Stimulated activated CD8-positive, alpha-beta memory T cell treated with anti-CD3 and anti-CD28 coated beads, Interleukin-7, amount 100 ng/mL, for 1 hour (primary cell): ENCODE measurements at places on chromosomes 6 and 20.

DNA sequence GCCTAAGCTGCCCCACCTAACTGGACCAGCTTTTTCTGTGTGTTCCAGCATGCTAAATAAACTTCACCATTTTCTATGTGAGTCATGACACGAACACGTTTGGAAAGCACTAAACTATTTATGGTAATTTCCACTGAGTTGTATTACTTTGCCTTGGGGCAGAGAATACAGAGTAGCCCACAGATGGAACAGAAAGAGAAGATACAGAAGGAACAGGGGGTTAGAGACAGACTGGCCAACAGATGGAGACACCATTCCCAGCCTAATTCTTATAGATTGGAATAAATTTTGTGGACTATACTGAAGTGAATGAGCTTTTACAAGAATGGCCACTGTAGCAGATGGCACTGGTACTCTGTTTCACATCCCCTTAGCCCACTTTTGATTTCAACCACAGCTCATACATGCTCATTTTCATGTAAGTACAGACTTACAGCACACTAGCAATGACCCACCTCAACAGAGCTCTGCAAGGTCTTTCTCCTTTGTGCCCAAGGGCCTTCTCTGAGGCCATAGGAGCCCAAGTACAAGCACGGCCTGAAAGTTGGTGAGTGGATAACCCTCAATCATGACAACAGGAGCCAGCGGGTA, 13.1 kb upstream of the NT5DC1 start:
- no peak for DNase-seq

DNA sequence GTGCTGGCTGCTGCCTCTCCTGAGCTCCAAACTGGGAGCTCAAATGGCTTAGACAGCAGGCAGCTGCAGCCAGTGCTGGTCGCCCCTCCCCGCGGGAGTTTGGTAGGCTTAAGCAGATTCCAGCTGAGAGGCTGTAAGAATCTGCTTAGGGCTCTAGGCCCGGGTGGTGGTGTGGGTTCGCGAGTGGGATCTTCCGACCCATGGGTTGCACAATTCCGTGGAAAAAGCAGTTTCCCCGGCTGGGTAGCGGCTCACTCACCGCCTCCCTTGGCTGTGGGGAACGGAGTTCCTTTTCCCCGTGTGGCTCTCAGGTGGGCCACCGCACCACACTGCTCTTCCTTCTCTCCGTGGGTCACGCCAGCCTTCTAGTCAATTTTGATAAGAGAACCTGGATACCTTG, 232.5 kb downstream of the PKHD1 start:
- no peak for DNase-seq

DNA sequence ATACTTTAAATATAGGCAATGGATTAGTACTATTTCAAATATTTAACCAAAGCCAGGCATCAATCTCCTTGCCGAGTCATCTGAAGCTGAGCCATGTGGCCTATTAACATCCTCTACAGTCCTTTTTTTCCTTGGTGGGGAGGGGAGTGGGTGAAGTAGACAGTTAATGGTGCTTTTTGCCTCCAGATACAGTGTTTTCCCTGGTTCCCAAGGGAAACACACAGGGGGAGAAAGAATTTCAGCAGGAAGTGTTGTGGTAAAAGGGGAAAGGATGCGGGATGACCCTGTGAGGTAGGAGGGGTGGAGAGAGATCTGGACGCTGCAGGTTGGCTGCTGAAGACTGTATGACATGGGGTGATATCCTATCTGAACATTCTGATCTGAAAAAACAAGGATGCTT, 9.6 kb downstream of the CLDN20 start:
- no peak for DNase-seq

DNA sequence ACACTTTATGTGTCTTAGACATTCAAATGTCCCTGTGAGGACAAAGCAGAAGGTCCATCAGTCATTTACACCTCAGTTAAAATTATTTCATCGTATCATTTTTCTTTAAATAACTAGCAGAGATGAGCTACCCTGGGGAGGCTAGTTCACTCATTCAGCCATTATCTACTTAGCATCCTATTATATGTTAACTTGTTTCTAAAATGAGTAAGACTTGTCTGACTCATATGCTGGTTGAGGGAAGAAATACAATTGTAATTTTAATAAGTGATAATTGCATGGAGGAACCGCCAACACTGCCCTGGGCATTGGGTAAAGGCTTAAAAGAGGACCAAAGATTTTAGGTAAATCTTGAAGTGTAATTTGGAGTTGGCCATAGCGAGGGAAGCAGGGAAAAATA, 12.4 kb upstream of the PTPRK start:
- no peak for DNase-seq

DNA sequence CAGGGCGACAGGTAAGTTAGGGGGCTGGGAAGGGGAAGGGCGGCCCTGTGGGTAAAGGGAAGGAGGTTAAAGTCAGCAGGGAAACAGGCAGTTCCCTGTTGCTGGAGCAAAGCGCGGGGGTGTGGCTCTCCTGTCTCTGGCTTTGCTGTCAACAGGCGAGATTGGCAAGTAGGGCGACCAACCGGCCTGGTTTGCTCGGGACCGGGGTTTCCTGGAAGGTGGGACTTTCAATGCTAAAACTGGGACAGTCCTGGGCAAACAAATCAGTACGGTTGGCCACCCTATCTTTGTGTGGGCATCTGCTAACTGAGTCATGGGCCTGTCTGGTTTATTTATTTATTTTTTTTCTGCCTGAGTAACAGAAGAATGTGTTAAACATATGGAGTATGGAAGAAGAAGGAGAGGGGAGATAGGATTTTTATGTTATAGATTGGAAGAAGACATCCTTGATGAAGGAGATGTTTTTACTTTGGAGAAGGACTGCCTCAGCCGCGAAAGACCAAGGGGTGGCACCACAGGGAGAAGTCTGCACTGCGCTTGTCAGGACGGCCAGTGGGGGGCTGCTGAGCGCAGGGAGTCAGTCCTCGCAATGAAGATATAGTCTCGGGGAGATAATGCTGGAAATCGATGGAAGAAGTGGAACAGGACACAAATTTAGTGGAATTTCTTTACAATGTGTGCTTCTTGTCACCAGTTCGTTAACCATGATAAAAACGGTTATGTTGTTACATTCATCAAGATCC, 43.4 kb upstream of the ESR1 start:
- no peak for DNase-seq

DNA sequence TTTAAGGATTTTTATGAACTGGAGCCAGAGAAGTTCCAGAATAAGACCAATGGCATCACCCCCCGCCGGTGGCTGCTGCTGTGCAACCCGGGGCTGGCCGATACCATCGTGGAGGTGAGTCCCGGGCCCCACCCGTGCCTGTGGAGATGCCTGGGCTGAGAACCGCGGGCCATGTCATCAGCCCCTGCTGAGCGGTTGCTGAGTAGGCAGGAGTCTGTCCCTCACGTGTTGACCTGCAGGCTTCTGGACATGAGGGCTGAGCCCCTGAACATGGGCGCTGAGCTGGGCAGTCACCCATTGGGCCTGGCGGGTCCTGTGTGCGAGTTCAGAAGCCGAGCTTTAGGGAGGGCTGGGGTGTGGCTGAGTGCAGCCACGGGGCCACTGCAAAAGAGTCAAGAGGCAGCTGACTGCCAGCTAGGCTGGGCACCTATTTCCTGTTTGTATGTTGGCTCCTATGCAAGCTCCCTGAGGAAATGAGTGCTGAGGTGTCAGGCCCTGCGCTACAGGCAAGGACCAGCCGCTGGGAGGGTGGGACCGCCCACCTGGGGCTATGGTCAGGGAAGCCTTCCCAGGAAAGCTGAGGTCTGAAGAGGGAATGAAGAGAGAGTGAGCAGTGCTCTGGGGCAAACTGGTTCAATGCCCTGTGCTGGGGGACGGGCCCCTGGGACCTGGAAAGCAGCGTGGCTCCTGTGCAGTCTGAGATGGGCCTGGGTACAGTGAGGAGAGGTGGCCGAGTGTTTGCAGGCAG, 34.3 kb downstream of the PYGB start:
- DNase-seq = no peak

- DNase-seq = no peak
These were observed 808 bp downstream of the ULBP1 start for GRCh38 chr6:149964308-149965193.

GRCh38 chr20:6265204-6265904, 142.5 kb upstream of the FERMT1 start:
- DNase-seq = no peak

GRCh38 chr20:9353916-9354276, 160.5 kb upstream of the LAMP5 start:
- no peak for DNase-seq

DNA sequence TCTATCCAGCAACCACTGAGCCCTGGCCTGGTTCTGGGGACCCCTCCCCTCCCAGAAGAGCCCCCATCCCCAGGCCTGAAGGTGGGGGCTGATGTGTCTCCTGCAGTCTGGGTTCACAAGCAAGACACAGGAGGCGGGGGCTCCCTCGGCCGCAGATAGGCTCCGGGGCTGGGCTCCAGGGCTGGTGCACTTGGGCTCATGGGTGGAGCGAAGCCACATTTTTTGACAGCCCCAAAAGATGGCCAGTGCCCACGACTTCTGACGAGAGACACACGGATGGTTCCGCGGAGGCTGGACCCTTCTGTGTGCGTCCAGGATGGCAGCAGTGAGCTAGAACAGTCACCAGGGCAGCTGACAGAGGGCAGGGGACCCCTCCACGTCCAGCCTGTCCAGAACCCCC, 57.1 kb upstream of the GATA5 start:
- no peak for DNase-seq
